Activated CD4-positive, alpha-beta T cell treated with anti-CD3 and anti-CD28 coated beads for 24 hours (primary cell): ENCODE measurements at places on chromosomes 6 and 20.

DNA sequence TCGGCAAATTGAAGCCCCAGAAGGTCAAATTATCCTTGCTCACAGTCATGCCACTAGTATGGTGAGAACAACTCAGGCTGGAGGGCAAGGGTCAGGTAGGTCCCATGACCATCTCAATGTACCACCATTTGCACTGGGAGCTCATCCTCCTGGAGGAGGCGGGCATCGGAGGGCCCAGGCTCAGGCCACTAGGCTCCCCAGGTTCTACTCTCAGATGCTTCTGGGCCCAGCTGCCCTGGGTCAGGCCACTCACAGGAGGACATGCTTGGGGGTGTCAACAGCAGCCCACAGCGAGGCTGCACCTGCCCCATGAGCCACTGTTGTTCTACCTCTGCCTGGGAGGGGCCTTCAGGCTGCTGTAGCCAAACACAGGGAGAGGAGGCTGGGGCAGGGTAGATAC lies 39.1 kb downstream of the NFATC2 start:
- no peak for DNase-seq

DNA sequence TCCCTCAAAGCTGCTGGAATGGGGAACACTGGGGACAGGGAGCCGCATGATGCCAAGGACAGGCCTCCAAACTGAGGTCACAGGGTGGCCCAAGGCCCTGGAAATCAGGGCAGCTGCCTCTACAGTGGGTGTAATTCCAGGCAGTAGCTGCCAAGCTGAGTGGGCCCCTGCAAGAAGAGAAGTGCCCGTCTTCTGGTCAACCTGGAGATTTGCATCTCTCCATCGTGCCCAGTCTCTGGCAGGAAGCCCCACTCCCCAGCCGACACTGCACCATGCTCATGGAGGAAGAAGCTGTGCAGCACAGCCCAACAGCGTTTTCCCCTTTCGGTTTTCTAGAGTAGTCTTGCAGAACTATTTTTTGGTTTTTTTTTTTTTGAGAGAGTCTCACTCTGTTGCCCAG lies 2.2 kb upstream of the FAM209A start:
- DNase-seq: no peak

DNA sequence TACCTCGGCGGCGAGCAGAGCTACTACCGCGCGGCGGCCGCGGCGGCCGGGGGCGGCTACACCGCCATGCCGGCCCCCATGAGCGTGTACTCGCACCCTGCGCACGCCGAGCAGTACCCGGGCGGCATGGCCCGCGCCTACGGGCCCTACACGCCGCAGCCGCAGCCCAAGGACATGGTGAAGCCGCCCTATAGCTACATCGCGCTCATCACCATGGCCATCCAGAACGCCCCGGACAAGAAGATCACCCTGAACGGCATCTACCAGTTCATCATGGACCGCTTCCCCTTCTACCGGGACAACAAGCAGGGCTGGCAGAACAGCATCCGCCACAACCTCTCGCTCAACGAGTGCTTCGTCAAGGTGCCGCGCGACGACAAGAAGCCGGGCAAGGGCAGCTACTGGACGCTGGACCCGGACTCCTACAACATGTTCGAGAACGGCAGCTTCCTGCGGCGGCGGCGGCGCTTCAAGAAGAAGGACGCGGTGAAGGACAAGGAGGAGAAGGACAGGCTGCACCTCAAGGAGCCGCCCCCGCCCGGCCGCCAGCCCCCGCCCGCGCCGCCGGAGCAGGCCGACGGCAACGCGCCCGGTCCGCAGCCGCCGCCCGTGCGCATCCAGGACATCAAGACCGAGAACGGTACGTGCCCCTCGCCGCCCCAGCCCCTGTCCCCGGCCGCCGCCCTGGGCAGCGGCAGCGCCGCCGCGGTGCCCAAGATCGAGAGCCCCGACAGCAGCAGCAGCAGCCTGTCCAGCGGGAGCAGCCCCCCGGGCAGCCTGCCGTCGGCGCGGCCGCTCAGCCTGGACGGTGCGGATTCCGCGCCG lies 994 bp downstream of the FOXC1 start:
- DNase-seq: no peak

- no peak for DNase-seq
Observed at GRCh38 chr20:16096756-16097326, 476.4 kb downstream of the KIF16B start.

DNA sequence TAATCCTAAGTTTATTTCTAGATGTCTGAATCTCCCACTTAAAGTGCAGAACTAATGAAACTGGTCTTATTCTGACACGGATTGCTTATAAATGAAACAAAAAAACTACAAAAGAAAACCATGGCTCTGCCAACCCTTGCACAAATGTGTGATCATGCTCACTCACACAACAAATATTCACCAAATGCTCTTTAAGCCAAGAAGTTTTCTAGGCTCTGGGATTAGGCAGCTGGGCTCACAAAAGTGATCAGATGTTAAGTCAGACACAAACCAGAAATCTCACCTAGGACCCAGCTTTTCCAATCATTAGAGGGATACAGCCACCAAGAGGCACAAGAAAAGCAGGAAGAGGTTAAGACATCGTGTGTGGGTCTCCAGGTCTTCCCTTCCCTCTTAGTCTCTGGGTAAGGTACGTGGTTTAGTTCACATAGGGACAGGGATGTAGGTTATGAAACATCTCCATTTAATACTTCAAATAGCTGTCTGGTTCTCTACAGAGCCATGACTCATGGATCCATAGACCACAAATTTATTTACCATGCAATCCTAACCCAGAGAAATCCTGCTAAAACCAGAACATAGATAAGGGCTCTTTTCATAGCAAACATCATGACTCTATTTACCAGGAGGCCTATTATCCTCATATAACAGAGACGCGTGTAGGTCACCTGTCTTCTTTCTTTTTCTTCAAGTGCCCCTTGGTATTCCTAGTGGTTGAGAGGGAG lies 165.2 kb downstream of the WDR27 start:
- no peak for DNase-seq

DNA sequence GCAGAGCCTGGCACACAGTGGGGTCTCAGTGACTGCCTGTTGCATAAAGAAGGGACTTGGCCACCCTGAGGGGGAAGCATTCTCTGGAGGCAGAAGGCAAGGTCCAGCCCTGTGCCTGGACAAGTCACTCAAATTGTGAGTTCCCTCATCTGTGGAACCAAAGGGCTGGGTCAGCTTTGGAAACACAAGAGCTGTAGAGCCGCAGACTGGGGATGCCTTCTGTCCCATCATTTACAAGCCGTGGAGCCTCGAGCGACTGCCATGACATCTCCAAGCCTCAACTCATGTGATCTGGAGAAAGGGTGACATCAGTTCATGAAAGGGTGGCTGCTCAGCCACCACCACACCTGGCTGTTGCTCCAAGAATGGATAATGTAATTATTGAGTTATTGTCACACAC lies 20.4 kb upstream of the SIRPD start:
- DNase-seq: no peak
